ENCODE measurements at places on chromosomes 11 and 22.

DNA sequence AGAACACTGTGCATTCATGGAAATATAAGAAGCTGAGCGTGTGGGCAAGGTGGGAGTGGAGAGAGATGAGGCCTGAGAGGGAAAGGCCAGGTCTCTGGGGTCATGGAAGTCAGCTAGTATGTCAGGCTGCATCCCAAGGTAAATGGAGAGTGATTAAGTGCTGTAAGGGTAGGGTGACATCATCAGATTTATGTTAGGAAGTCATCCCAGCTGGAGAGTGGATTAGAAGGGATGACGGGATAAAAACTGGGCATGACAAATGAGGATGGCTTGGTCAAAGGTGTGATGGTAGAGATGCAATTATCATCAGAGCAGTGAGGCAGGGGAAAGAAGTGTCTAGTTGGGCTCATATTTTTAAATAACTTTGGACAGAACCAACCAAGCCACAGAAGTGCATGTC is 3.5 kb upstream of the ENDOD1 start:
- no peak for DNase-seq

DNA sequence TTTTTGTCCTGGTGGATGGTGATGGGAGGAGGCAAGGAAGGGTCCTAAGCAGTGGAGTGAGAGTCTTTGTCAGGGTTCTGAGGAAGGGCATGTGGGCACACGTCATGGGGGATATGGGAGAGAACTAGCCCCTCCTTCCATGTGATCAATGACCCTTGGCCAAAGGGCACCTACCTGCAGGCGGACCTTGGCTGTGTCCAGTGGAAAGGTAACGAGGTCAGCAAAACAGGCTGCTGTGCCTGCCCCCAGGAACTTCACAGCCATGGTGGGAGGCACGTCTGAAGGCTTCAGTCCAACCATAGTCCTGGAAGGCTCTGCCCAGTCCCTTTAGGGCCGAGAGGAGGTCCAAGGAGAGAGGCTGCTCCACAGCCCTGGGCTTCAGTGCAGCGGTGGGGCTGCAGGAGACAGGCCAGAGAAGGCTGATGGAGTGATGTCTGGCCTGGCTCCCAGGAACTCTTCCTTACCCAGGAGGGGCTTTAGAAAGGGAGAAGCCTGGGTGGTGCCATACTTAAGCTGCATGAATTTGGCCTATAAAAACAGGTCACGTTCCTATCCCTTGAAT is 2.1 kb downstream of the UCP3 start:
- DNase-seq: no peak

- peak; percentile 61 for DNase-seq
These were observed at the start of gene ZNF280B for GRCh38 chr22:22508274-22509176. Gene ZNF280B, minus strand, starts transcription at chr22:22508742. Its CDS starts 19,344 bp downstream, at chr22:22489398.

- no peak for DNase-seq
These were observed 1.8 kb upstream of the THY1 start for GRCh38 chr11:119424775-119425174.

DNA sequence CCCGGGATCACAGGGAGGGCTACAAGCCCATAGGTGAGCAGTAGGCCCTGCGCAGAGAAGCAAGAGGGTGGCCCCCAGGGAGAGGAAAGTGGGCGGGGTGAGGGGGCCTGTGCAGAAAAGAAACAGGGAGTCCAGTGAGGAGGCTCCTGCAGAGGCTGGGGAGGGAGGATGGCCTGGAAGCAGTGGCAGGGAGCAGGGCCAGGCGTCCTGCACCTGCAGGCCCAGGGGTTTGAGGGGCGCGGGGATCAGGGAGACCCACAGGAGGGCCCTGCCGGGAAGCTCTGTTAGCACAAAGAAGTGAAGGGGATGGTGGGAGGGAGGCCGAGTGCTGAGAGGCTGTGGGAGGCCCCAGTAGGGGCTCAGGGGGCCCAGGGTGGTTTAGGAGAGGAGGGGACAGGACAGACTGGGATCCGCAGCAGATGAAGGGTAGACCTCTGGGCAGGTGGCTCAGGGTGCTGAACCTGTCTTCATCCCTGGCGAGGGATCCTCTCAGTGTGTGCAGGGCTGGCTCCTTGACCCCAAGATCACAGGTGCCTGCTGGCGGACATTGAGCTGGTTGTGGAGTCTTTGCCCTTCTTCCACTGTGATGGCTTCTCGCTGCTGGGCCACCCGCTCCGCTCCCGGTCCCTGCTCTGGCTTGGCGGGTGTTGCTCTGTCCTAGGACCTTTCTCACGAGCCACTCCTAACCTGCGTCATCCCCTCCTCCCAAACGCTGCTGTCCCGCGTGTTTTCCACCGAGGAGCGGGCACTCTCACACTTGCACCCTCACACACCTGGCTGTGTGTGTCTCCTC is 31.8 kb upstream of the CELSR1 start:
- no peak for DNase-seq

DNA sequence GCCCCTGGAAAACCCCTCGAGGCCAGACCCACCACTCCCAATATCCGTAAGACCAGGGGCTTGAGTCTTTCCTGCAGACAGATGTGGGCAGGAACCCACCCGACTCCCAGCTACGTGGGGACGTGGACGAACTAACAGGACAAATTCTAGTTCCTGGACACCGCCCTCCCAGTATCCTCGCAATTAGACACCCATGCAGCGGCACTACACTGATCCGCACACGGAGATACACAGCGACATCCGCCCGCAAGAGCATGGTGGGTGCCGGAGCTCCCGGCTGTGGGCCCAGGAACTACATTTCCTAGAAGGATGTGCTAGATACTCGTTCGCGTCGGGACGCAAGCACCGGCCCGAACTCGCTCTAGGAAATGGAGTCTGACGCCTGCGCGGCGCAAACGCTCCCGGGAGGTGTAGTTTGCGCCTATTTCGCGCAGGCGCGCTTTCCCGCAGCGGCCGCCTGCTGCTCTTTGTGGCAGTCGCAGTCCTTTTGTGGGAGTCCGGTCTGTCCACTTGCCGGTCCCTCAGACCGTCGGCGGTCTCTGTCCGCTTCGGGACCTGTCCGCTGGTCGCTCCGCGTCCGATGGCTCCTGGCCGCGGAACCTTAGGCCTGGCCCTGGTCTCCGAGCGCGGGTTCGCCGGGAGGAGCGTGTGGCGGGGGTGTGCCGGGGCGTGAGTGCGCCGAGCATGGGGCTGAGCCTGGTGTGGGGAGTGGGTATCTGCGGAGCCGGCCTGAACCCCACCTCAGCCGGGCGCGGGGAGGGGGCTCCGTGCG is at the start of gene ZNF74:
Gene ZNF74, plus strand, starts transcription at position 447 of the 772 bp plus-strand sequence. CDS start 478 bp downstream, outside the sequence.
- DNase-seq: peak; percentile 87

- DNase-seq: peak; percentile 52
These were observed 2.8 kb upstream of the BSX start for GRCh38 chr11:122984186-122985011.

DNA sequence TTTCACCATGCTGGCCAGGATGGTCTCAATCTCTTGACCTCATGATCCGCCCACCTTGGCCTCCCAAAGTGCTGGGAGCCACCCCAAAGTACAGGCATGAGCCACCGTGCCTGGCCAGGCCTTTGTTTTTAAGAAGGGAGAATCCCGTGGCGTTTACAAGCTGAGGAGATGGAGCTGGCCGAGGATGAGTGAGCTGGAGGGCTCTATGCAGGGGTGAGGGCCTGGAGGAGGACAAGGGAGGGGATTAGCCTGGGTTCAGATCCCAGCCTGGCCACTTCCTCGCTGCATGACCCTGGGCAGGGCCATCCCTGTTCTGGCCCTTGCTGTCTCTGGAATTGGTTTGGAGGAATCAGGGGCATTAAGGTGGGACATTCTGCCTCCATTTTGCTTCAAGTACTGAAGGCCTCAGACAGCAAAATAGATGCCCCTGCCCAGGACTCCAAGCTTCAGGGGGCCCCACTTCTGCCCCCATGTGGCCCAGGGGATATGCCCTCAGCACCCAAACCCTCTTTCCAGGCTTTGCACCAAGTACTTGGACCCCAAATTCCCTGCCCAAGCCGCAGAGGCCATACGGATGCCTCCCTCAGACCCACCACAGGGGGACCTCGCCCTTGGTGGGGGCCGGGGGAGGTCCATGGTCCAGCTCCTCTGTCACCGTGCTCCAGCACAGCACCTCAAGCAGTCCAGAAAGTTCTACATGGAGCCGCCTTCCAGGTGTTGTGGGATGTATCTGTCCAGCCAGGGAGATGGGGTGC is 12.1 kb upstream of the LRP5 start:
- DNase-seq: no peak

- no peak for DNase-seq
These were observed 12.2 kb upstream of the TMEM184B start for GRCh38 chr22:38285018-38285417.

DNA sequence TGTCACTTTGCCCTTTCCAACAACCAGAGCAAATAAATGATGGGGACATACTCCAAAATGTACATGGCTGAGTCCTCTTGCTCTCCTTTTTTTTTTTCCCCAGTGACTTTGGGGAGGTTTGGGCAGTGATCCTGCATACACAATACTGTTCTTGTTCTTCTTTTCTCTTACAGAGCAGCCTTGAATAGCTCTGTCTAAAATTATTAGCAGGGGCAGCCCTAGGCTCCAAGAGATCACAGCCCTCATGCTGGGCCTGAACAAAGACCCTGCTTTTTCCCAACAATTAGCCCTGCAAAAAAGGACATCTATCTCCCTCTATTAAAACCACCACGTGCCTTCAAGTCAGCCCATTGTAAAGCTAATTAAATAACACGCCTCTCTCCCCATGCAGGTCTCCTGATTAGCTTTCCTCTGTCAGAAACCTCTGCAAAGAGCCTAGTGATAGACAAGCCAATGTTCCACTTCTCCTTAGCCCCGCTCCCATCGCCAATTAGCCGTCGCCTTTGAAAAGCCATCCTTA is 54.7 kb downstream of the ETS1 start:
- DNase-seq: peak; percentile 56

DNA sequence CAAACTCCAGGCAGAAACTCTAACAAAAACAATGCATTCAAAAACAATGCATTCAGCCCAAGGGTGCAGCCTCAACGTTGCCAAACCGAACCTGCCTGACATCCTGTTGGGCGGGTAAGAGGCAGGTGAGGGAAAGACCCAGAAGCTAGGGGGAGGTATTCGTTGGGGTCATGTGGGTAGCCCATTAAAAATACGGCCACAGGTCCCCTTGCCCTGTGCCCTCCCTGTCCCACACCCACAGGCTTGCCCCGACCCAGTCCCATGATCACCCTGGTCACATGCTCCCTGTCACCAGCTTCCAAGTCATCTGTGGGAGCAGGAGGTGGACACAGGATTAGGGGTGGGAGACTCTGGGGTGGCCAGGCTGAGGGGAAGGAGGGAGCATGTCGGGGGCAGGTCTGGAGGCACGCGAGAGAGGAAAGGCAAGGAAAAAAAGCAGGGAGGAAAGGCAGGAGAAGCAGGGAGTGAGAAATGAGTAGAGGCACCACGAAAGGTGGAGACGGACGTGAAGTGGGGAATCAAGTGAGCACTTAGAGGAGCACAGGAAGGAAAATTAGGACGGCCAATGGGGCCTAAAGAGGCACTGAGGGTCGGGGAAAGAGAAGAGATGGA is 683 bp downstream of the PLA2G6 start:
- no peak for DNase-seq

DNA sequence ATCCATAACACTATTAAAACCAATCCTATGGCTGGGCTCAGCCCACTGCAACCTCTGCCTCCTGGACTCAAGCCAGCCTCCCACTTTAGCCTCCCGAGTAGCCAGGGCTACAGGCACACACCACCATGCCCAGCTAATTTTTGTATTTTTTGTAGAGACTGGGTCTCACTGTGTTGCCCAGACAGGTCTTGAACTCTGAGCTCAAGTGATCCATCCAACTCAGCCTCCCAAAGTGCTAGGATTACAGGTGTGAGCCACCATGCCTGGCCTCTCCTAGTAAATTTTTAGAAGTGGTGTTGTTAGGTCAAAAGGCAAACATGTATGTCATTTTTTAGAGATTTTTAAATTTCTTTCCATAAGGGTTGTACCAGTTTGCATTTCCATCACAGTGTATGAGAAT is 14.2 kb downstream of the F2 start:
- DNase-seq: no peak

DNA sequence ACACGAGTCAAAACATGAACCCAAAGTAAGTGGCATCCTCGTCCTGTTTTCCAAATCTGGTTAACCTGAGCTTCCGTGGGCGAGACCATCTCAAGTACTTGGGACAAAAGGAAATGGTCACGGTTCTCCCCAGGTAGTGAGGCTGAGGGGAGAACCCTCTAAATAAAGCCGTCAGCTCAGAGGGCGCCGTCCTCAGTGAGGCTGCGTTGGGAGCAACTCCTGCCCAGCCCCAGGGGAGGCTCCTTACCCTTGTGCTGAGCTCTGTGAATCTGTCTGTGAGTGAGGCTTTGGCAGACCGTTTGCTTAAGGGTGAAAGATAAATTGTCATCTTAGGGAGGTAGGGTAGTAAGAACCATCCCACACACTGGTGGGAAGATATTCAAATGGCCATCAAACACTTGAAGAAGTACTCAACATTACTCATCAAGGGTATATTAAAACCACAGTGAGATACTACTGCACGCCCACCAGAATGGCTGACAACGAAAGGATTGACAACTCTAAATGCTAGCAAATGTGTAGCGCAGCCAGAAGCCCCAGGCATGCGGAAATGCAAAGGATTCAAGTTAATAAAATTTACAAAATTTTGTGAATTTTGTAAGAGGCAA is 321.0 kb downstream of the TBC1D22A start:
- no peak for DNase-seq

DNA sequence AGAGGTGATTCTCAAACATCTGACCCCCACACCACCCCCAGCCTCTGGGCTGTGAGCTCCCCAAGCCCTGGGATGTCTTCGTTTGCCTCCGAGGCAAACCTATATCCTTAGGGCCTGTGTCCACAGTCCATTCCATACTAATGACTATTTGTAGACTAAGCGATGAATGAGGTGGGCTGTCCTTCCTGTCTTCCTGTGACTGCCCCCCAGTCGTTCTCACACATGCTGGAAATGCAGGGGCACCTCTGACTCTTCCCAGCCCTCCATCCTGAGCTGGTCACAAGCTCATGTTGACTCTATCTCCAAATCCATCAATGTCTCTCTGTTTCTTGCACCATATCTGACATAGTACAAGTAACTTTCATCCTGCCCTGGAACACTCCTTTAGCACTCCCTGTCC is 4.8 kb downstream of the ATG16L2 start:
- DNase-seq: no peak

DNA sequence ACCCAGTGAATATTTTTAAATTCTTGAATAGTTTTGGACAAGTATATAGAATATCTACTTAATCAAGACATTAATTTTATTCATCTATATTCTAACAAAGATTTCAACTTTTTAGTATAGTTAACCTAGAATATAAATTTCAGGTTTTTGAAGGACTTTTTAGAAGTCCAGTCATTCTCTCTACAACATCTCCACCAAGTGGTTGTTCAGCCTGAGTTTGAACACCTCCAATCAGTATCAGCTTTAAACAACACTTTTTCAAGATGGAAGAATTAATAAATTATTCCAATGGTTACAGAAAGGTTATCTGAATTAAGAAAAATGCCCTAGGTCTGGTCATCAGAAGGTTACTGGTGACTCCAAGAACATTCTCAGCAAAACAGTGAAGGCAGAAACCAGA is 31.8 kb downstream of the EIF3M start:
- DNase-seq: no peak

Measured in NCI-H1092 (cell line).